NCI-H510A treated with DMSO at 0.1 percent for 48 hours (cell line): ENCODE measurements at places on chromosomes 2 and 18.

GRCh38 chr2:186590759-186591505 lies 1.1 kb downstream of the ITGAV start:
- peak; percentile 50 for DNase-seq

DNA sequence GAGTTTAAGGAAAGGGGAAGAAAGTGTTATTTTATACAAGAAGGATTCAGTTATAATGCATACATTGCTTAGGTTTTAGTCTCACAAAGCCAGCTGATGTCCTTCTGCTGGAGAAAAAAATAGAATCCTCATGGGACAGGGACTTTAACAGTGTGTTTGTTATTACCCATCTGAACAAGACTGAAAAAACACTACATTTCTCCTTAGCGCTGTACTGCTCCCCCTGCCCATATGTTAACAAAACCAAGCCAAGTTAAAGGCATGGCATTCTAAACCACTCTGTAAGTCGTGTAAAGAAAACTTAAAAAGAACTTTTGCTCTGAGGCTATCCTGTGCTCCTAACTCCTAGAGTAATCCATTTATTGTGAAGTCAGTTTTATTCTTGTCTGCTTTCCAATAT lies 102.6 kb upstream of the NYAP2 start:
- DNase-seq, result no peak

- DNase-seq, result no peak
Observed at GRCh38 chr2:226079196-226079595, 679.7 kb downstream of the NYAP2 start.

- DNase-seq, result no peak
Observed at GRCh38 chr2:25845843-25846505, 32.3 kb downstream of the ASXL2 start.

GRCh38 chr2:228699888-228700287 lies 518.4 kb upstream of the SPHKAP start:
- no peak for DNase-seq

GRCh38 chr18:75221897-75222296 lies 11.3 kb downstream of the TSHZ1 start:
- no peak for DNase-seq

- peak; percentile 31 for DNase-seq
Observed at GRCh38 chr18:23871410-23871809, 143.1 kb upstream of the TTC39C start.

GRCh38 chr18:10381951-10382350 lies 72.5 kb upstream of the APCDD1 start:
- DNase-seq, result no peak

GRCh38 chr18:68728081-68728700 lies 13.3 kb upstream of the TMX3 start:
- DNase-seq, result no peak
